Mucosa of gallbladder (tissue), 1 donor: ENCODE measurements at places on chromosomes 11 and 22. TPM values are rescaled to one million over a fixed set of nuclear protein-coding genes. Genes with fewer than 3 reads are reported as not detected.

SLC7A4 gene
- 5.6 TPM for total RNA-seq

PNPLA5 gene
- not detected for total RNA-seq

EXT2 gene
- total RNA-seq = 61.3 TPM

ZC3H12C gene
- 13.9 TPM for total RNA-seq

ISX gene
- not detected for total RNA-seq

DNA sequence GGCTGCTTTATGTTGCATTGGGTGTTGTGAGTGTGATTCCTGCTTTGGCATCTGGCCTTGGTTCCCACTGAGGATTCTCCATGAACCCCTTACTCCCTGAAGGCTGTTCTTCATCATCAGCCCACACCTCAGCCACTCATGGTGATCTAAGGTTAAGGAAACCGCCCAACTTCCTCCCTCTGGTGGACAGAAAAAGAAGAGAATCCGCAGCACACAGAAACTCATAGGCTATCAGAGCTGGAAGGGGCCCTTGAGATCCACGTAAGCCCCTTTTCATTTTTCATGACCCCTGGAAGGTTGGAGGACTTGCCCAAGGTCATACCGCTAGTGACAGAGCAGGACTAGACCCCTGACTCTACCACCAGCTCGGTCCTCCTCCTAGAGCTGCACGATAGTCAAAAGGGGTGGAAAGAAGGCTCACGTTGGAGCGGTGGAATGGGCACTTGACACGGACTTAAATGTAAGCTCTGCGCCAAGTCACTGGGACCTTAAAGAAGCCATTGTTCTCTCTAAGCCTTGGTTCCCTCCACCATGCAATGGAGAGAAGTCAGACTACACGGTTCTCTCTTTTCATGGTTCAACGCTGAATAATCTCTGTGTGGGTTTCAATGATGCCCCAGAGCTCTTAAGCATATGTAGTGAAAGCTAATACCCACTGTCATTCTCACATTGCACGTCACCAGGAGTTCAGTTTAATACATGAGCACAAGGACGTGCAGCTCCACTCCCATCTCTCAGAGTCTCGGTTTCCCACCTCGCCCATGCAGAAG, 83.6 kb upstream of the CRTAM start:
- DNase-seq = no peak

DNA sequence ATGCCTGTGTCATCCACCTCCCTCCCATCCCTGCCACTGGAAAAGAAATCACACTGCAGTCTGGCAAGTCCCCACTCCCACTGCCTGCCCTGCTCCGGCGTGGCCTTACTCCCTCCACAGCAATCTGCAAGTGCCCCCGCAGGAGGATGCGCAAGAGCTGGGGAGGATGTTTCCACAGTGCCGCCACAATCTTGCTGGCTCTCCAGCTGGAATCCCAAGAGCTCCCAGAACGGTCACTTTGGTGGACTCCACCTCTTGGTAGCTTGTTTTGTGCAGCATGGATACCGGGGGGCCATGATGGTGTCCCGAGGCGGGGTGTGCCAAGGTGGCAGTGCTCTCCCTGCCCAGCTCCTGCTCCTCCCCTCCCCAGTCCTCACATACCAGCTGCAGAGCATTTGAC, 76.3 kb downstream of the MICAL3 start:
- no peak for DNase-seq

- DNase-seq = no peak
Measured at GRCh38 chr11:125588505-125588904, 4.1 kb upstream of the STT3A start.

GRCh38 chr22:49353235-49353634, 474.4 kb downstream of the BRD1 start:
- no peak for DNase-seq

DNA sequence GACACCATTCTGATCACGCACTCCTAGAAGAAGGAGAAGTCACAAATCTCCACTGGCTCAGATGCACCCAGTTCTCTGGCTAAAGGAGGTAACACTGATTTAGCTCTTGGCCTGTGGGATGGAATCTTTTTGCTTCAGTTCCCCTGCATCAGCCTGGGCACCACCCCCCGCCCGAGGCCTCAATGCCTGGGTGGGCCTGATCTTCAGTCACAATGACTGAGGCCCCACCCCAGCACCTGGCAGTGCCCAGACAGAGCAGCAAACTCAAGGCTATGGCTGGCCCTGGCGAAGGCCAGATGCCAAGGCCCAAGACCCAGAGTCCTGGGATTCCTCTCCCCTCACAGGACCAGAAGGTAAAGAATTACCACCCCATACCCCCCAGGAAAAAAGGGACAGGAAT, 5.0 kb downstream of the CYB561A3 start:
- no peak for DNase-seq

- no peak for DNase-seq
Measured at GRCh38 chr11:103803062-103803461, 233.4 kb upstream of the DDI1 start.

DNA sequence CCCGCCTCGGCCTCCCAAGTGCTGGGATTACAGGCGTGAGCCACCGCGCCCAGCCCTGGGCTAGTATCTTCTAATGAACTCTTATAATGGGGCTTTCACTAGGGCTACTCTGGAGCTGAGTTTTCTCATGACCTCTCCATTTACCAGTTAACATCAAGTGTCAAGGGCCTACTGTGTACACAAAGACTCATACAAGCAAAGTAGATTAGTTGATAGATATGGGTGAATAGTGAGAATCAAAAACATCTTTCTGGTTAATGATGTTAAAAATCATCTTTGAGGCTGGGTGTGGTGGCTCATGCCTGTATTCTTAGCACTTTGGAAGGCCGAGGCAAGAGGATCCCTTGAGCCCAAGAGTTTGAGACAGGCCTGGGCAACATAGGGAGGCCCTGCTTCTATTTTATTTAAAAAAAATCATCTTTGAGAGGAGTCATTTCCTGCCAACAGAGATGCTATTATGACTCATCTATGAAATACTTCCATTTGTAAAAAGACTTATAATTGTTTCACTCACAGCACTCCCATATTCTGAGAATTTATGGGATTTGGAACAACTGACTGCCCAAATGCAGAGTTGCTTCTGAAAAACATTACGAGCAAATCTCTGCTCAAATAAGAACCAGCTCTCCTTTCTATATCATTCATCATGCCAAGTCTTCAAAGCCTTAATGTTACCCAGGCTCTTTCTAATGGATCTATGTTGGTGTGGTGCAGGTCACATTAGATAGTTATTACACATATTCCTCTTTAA, 57.0 kb downstream of the GDPD4 start:
- DNase-seq = no peak

DNA sequence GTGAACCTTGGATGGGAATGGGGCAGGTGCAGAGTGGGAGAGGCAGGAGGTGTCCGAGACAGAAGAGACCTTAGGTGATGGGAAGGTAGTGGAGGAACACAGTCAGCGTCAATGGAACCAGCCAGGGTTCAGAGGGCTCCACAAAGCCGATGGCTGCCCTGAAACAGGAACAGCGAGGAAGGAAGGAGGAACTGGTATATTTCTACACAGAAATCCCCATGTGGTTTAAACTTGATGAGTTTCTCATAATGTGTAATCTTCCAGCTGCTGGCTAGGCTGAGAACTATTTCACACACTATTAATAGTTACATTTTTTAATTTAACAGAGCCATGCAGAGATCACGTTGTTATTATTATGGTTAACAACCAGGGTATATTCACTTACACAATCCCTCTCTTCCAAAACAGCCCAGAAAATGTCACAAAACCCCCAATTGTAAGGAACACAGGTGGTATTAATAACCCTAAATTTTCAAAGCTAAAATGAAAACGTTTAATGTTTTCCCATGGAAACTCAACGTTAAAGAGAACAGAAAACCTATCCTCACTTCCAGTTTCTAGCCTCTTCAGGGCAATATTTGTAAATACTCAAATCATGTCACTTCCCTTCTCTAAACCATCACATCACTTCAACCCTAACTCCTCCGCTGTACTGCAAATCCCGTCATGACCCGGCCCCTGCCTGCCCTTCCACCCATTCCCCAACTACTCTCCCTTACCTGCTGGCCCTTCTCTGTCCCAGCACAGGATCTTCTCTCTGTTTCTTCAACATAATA, 74.5 kb upstream of the ARFGAP3 start:
- DNase-seq = no peak

- DNase-seq = no peak
Measured at GRCh38 chr11:113082341-113082955, 121.2 kb downstream of the NCAM1 start.

GRCh38 chr11:33718440-33718839, 17.8 kb downstream of the CD59 start:
- no peak for DNase-seq
